K562 (cell line): ENCODE measurements at places on chromosomes 3 and 15.

DNA sequence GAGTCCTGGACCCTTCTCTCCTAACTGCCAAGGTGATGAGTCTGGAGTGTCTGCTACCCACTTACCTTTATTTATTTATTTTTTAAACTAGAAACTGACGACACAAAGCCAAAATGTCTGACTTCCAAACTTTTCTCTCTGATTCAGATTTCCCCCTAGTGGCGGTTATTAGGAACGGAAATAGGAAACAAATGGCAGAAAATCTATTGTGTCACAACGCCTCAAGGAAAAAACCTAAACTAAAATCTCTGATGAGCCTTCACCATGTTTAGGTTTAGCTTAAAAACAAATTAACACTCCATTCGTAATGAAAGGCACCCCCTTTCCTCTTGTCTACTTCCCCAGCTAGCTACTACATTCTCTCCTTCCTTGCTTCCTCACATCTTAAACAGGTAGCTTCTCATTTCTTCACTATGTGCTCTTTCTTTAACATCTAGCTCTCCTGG lies 94.0 kb upstream of the MEX3B start:
- H3K27me3 ChIP-seq: no peaks in the 10 kb centered on the region
- no peak overlapping the region for H3K27ac ChIP-seq
- peaks cover 29% of the 10 kb centered on the region; the same call in 2 of the 3 replicates for H3K36me3 ChIP-seq
- H3K4me1 ChIP-seq: no peaks in the 10 kb centered on the region
- H3K4me3 ChIP-seq: no peak overlapping the region

GRCh38 chr15:96564546-96564945 lies 234.0 kb downstream of the NR2F2 start:
- DNase-seq: no peak
- no peaks in the 10 kb centered on the region for H3K36me3 ChIP-seq
- no peak overlapping the region for H3K4me3 ChIP-seq
- H3K27me3 ChIP-seq: no peaks in the 10 kb centered on the region; the same call in 2 of the 3 replicates
- H3K4me1 ChIP-seq: no peaks in the 10 kb centered on the region
- no peak overlapping the region for H3K27ac ChIP-seq

GRCh38 chr3:146881356-146881755 lies 276.2 kb upstream of the PLSCR5 start:
- no peaks in the 10 kb centered on the region for H3K36me3 ChIP-seq
- no peak overlapping the region for H3K27ac ChIP-seq
- no peak for DNase-seq
- H3K4me1 ChIP-seq: no peaks in the 10 kb centered on the region

GRCh38 chr3:53594276-53594675 lies 99.9 kb downstream of the CACNA1D start:
- H3K4me1 ChIP-seq: no peaks in the 10 kb centered on the region
- no peak overlapping the region for H3K4me3 ChIP-seq
- no peak for DNase-seq
- no peaks in the 10 kb centered on the region for H3K36me3 ChIP-seq
- no peaks in the 10 kb centered on the region; the same call in 1 of the 3 replicates for H3K27me3 ChIP-seq

DNA sequence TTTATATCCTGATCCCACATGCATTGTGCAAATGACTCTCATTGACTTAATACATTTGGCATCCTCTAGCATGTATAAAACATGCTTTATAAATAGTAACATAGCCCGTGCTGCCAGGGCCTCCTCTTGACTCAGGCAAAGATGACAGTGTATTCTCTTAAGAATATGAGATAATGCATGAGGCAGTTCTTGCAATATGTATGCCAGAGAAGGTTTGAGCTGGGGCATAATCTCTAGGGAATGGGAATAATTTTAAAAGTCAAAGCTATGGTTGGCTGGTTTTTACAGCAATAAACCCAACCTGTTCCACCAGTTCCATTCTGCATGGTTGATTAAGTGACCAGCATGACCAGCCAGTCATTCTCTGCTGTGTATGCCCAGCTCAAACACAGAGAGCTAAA lies 179.0 kb upstream of the PFN2 start:
- no peaks in the 10 kb centered on the region for H3K36me3 ChIP-seq
- H3K4me3 ChIP-seq: no peak overlapping the region
- no peaks in the 10 kb centered on the region for H3K4me1 ChIP-seq
- no peak overlapping the region for H3K27ac ChIP-seq

DNA sequence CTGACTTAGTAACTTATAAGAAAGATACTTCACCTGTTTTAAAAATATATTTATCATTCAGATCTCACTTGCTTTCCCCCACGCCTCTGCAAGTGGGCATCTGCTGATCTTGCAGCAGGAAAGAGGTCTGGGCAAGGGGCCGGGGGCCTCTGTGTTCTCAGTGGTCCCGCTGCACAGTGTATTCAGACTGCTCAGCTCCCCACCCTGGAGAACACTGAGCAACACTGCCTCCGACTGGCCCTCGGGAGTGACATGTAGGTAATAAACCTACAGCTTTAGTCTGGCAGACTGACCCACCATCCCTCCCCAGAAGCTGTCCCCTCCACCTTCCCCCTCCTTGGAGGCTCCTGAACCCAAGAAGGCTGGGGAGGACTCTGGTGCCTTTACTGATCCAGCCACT lies 43.8 kb downstream of the GABRB3 start:
- H3K27me3 ChIP-seq: no peaks in the 10 kb centered on the region
- DNase-seq: no peak
- no peaks in the 10 kb centered on the region for H3K36me3 ChIP-seq
- H3K4me3 ChIP-seq: no peak overlapping the region
- no peak overlapping the region for H3K27ac ChIP-seq
